ENCODE measurements at places on chromosomes 1 and 21.

GRCh38 chr1:21048462-21048861 lies 128.2 kb downstream of the EIF4G3 start:
- no peak for DNase-seq

GRCh38 chr1:236507022-236507700 lies 16.6 kb upstream of the LGALS8 start:
- DNase-seq, result no peak

DNA sequence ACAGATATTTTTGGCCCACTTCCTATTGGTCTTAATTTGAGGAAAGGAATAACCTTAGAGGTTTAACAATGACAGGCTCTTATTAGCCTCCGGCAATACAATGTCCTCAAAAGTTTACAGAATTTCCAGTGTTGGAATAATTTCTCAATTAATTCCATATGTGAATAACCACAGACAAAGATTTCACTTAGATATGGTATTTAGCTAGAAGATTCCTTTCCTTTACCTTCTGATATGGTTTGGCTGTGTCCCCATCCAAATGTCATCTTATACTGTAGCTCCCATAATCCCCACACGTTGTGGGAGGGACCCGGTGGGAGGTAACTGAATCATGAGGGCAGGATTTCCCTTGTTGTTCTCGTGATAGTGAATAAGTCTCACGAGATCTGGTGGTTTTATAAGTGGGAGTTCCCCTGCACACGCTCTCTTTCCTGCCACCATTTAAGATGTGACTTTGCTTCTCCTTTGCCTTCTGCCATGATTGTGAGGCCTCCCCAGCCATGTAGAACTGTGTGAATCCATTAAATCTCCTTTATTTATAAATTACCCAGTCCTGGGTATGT lies 54.9 kb upstream of the RGS7 start:
- DNase-seq, result no peak

- no peak for DNase-seq
Observed at GRCh38 chr21:25850126-25850842, 115.5 kb downstream of the GABPA start.

- no peak for DNase-seq
Observed at GRCh38 chr1:225987491-225988316, 11.4 kb downstream of the SDE2 start.

GRCh38 chr1:3443807-3444206 lies 10.7 kb upstream of the ARHGEF16 start:
- DNase-seq, result no peak

DNA sequence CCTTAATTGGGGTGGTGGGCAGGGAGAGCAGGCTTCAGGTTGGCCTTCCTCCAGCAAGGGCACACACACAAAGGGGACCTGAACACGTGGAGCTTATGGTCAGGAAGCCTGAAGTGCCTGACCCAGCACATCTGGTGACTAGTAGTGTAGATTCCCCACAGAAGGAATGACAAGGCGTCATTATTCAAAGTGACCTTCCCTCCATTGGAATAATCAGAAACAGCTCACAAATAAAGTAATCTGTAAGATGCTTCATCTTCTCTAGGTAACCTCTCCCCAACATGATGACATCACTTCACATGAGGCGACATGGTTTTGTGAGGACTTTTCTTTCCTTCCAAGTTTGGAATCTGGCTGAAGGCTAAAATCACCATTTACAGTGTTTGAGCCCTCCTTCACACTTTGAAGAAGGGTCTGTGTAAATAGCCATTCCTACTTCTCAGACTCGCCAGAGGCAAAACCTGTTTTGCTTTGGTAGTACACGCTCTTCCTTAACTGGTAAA lies 32.8 kb upstream of the ERG start:
- no peak for DNase-seq

GRCh38 chr1:37085393-37085792 lies 51.1 kb upstream of the GRIK3 start:
- no peak for DNase-seq

GRCh38 chr1:201268604-201269151 lies 14.6 kb upstream of the PKP1 start:
- no peak for DNase-seq

- DNase-seq, result no peak
Observed at GRCh38 chr1:241902391-241903065, 54.5 kb downstream of the EXO1 start.

DNA sequence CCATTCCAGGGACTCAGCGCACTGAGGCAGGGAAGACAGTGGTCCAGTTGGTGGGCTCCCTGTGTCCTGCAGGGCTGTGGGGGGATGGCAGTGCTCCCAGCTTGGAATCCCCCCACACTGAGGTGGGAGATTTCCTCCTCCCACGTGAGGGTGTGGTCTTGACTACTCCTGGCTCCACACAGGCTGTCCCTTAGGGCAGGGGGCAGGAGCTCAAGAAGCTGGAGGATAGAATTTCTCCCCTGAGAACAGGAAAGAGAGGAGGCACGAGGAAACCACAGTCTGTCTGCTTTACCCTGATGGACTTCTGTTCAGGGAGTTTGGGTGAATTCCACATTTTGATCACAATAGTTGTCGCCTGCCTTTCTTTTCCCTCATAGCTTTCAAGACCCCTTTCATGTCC lies 62.1 kb downstream of the CACNA1E start:
- DNase-seq, result no peak

DNA sequence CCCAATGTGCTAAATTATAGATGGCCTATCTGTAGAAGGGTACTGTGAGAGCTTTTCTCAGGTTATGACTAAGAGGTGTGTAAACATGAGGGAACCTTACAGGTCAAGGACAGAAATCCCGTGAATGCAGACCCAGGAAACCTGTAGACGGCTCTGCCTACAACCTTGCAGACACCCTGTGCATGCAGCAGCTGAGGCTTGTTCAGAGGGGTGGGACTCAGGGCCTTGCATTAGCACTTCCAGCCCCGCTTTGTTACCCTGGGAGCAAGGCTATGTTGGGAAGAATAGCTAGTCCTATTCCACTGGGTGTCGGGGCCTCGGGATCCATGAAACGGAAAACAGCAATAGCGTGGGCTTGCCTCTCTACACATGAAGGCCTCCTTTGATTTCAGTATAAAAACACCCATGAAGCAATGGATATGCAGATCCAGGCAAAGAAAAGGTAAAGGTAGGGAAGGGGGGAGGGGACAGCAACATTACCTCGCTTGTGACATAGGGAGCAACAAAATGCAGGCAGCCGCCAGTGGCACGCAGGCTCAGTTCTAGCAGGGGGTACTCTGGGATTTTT lies 9.5 kb upstream of the NDUFS5 start:
- no peak for DNase-seq

- DNase-seq, result no peak
Observed at GRCh38 chr1:28855469-28855951, 43.5 kb downstream of the OPRD1 start.

DNA sequence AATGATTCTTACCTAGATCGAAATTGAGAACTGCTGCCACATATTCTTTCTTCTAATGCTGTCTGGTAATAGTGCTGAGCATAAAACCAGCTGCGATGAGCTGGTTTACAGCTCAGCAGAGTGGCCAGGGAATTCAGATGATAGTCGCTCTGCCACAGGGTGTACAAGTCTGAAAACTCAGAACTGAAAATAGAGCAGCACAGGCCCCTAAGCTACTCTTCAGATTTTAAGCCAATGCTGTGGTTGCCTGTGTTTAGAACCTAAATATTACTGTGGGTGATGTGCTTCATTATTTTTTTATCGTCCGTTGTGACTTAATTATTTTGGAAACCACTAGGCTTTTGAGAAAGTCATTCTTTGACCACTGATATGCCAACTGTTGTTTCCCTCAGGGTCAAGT lies 152.0 kb downstream of the ADGRL4 start:
- no peak for DNase-seq

DNA sequence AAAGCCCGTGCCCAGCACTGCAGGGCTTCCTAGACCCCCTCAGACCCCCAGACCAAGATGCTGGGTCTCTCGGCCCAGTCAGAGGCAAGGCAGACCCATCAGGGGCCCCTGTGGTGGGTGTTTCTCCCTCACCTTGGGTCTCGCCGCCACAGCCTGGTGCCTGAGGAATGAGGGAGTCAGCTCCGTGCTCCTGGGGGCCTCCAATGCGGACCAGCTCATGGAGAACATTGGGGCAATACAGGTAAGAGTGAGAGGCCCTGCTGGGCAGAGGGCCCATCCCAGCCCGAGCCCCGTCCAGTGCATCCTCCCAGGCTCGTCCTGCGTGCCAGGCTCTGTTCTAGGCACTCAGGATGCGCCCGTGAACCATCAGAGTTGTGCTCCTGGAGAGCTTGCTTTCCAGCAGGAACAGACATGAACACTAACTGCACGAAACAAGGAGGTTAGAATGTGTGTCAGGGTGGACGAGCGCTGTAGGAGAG lies 51.5 kb downstream of the KCNAB2 start:
- no peak for DNase-seq

- DNase-seq, result no peak
Observed at GRCh38 chr1:116164150-116164549, 53.0 kb downstream of the MAB21L3 start.

DNA sequence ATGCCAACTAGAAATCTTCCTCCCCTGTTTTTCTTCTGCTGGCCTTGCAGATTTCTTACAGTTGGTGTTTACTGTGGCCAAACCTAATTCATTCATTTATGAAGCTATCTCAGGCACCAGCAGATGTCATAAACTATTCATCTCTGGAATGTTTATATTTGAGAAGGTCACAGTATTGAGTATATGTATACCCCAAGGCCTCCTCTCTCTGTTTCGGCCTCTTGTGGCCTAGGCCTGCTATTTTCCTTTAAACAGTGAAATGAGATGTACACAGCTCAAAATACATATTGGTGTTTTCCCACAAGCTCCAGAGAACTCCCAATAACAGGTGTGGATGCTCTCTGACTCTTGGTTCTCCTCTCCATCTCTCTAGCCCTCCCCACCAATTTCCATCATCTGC lies 520.7 kb upstream of the CAMK1G start:
- no peak for DNase-seq

GRCh38 chr1:216807696-216808095 lies 84.5 kb upstream of the ESRRG start:
- no peak for DNase-seq

DNA sequence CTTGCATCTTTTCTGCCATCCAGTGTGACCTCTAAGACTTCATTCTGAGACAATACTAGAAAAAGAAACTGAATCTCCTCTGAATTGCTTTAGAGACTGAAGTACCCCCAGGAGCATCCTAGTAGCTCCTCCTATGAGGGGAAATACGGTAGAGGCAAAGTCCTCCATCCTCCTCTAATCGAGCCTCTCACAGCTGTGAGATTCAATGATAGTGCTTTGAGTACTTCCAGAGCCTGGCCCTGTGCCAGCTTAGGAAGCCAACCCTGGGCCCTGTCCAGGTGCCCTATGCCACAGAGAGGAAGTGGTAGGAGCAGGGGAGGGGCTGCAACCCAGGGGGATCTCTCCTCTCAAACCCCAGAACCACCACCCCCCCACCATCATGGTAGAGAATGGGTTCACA lies 10.7 kb downstream of the RORC start:
- DNase-seq, result no peak

- DNase-seq, result no peak
Observed at GRCh38 chr1:24216276-24217074, 29.4 kb upstream of the IFNLR1 start.

GRCh38 chr1:205701420-205701819 lies 21.1 kb upstream of the SLC45A3 start:
- no peak for DNase-seq

- no peak for DNase-seq
Observed at GRCh38 chr1:230701895-230702768, 11.8 kb downstream of the AGT start.

DNA sequence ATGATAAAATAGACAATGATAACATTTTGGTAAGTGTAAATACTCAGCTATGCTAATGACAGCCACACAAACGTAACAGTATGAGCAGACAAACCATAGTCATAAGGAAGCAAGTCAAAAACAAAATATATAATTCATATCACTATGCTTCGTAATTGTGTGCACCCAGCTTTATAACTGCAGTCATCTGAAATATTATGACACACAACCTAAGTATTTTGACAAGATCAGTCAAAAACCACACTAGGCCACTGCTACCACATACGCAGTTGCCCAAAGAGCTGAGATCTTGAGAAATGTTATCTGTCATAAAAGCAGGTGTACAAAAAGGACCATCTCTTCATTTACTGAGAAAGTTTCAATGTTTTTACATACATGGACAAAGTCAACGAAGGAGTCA lies 26.0 kb downstream of the RNASEL start:
- DNase-seq, result no peak

DNA sequence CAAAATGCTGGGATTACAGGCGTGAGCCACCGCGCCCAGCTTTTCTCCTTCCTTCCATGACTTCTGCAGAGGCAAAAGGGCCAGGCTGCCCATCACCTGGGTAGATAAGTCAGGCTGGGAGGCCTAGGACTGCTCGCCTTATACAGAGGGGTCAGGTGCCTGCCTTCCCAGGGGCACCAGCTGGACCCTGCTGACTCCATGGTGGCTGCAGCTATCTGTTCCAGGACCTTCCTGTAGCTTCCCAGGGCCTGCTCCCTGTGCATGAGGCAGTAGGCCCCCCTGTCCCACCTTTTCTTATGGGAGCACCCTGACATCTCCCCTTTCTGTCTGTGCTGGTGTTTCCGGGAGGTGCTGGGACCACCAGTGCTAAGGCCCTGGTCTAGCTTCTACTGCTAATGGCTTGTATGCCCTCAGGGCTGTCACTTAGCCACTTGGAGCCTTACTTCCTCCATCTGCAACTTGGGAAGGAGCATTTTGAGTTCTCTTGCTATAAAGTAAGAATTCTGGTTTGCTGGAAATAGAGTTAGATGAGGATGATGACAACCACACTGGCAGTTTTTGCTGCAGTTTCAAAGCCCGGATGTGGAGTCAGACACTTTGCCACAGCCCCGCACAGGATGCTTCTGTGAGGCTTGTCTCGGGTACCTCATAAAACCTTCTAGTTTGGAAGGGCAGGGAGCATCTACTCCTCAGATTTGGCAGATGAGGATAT lies 14.4 kb downstream of the SOX13 start:
- DNase-seq, result no peak

GRCh38 chr1:201255479-201256362 lies 27.6 kb upstream of the PKP1 start:
- DNase-seq, result no peak

- DNase-seq, result no peak
Observed at GRCh38 chr1:234776256-234776875, 166.4 kb upstream of the IRF2BP2 start.

- no peak for DNase-seq
Observed at GRCh38 chr1:150841626-150842025, 33.6 kb upstream of the CTSK start.

GRCh38 chr1:191608367-191608766 lies 549.9 kb upstream of the RGS18 start:
- DNase-seq, result no peak

- DNase-seq, result no peak
Observed at GRCh38 chr1:93620841-93621210, 60.8 kb downstream of the BCAR3 start.

- no peak for DNase-seq
Observed at GRCh38 chr1:151924691-151925587, 15.6 kb upstream of the THEM4 start.
